ENCODE measurements at places on chromosomes 5 and 9.

- DNase-seq, result no peak
Observed at GRCh38 chr5:8981496-8981895, 564.4 kb downstream of the SEMA5A start.

- no peak for DNase-seq
Observed at GRCh38 chr5:123265551-123265950, 157.7 kb downstream of the CEP120 start.

DNA sequence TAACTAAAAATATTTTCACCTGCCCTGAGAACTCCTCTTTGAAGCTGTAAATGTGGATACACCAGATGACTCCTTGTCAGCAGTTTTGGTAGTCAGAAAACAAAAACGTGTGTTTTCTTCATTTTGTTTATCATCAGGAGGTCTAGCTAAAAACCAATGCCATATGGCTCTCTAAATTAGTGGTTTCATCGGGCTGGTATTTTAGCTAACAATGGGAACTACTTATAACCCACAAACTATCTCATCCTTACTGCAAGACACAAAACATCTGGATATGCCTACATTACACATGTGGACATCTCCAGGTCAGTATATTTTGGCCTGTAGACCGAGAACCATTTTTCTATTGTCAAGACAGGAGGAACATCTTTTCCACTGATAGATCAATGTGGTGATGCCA lies 56.2 kb downstream of the GAS1 start:
- DNase-seq, result no peak

GRCh38 chr5:135174315-135175096 lies 140.5 kb upstream of the PITX1 start:
- no peak for DNase-seq

DNA sequence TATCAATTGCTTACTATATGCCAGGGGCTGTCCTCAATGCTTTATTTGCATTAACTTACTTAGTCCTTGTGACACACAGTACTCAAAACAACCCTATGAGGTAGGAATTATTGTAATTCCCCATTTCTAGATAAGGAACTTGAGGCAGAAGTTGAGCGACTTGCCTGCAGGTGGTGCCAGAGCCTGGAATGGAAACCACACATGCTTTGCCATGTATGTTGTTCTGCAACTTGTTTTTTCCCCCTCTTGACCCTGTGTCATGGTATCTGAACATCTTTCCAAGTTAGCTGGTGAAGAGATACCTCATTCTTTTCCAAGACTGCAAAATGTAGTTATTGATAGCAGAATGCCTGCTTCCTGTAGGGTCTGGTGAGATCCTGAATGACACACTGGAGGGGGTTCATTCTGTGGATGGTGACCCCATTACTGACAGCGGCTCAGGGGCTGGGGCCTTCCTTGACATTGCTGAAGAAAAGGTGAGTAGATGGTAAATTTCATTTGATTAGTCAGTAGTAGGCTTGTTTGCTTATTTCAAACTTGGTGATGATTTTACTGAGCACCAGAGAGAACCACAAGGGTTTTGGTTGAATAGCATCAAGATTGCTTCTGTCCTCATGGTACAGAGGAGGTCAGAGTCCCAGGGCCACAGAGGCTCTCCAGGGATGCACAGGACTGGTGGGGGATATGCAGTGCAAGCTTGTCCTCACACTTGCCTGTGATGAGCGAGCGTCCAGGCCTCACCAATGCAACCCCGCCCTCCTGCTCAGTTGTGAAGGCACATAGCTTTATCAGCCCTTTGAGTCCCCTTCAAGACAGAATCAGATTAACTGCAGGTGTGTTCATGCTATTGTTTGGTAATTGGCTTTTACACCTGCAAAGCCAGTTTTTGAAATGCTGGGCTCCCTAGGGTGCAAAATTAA lies 57.0 kb downstream of the COL15A1 start:
- peak; percentile 31 for DNase-seq

GRCh38 chr9:35863583-35863982 lies 6.6 kb downstream of the OR13J1 start:
- no peak for DNase-seq

DNA sequence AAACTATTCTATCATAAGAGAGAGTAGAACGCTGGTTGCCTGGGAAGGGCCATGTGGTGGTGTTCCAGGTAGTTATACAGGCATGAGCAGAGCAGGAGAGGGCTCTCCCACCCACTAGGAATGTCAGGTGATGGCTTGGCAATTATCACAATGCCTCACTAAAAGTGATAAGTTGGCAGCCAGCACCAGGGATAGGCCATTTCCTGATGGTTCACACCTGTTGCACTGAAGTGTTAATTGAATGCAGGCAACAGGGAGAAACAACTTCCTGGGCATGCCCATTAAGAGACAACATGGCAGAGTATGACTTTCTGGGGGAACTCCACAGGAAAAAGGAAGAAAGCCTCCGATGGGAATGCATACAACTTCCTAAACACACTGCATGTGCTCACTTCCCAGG lies 593.2 kb downstream of the ELAVL2 start:
- DNase-seq, result no peak

GRCh38 chr5:107134931-107135330 lies 535.8 kb downstream of the EFNA5 start:
- DNase-seq, result no peak

- no peak for DNase-seq
Observed at GRCh38 chr5:168879929-168880328, 300.8 kb upstream of the PANK3 start.

DNA sequence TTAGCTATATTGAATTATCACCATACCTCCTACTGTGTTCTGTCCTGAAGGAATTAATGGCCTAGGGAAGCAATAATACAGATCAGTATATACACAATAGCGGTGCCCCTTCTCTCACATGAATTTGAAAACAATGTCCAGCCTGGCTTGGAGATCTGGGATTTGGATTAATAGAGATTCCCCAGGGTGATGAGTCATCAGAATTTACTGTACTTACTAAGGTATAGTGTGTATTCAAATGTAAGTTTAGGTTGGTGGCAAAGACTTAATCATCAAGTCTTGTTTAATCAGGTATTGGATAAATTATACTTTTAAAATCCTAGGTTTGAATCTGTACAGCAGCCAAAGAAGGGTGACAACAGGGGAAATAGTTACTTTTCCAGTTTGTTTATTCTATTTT lies 121.5 kb downstream of the FEM1C start:
- DNase-seq, result no peak

DNA sequence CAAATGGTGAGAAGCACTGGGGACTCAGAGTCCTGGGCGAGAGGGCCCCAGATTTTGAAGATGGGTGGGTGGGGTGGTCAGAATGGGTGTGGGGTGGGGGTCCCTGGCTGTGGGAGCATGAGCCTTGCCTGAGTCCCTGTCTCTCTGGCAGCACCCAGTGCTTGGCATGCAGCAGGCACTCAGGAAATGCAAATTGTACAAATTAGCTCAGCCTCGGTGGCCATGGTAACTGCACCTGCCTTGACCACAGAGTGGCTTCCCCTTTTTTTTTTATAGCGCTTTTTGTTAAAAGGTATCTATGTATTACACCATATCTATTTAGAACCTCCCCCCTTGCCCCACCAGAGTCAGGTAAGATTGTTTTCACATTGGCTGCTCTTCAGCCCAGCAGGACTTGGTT lies 19.2 kb upstream of the PITX1 start:
- DNase-seq, result no peak

DNA sequence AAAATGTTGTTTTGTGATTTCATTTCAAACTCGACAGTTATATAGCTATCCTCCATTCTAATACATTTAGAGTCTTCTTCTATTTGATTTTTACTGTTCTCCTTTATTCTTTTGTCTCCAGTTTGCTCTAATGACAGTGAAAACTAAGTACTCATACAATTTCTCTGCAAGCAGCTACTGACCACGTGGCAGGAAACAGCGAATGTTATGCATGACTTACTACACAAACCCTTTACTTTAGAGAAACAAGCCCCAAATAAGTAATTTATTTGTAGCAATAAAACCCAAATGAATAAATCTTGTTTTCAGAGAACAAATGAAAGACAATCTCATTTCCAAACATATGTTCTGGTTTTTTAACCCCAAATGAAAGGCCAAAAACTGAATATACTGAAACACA lies 41.9 kb downstream of the CDH6 start:
- no peak for DNase-seq

- DNase-seq, result no peak
Observed at GRCh38 chr5:169812786-169813185, 167.5 kb downstream of the INSYN2B start.

DNA sequence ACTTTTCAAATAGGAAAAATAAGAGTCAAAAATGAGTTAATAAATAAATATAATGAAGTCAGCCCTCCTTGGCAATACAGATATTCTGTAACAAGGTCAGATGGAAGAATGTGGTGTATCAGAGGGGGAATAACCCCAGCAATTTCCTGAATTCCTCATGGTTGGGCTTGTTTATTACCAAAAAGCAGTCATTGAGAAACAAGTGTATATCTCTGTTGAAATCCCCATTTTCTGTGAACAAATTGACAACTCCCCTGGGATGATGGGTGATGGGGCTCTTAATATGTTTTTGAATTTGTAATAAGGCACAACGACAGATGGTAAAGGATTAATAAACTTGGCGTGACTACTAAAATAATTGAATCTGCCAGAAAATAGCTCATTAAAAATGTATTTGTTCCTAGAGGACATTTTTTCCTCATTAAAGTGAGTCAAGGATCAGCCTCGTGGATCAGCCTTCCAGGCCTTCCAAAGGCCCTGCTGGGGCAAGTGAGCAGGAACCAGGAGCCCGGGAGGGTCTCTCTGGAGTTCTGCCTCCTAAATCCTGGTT lies 34.2 kb downstream of the THBS4 start:
- no peak for DNase-seq

DNA sequence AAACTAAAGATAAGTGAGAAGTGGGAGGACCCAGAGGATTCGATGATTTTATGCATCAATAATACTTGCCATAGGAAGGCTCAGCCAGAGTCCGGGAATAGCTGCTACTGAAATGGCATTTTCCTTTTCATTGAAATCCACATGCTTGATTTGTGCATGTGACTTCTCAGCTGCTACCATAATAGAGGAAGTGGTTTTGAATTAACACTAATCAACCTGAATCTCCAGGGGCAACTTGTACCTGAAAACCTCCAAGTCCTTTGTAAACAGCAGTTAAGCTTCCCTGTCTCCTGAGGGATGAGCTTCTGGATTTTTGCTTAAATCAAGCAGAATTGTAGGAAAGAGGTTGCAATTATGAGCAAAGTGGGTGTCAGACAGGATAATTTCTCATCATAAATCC lies 124.9 kb downstream of the PPP2R2B start:
- DNase-seq, result no peak

DNA sequence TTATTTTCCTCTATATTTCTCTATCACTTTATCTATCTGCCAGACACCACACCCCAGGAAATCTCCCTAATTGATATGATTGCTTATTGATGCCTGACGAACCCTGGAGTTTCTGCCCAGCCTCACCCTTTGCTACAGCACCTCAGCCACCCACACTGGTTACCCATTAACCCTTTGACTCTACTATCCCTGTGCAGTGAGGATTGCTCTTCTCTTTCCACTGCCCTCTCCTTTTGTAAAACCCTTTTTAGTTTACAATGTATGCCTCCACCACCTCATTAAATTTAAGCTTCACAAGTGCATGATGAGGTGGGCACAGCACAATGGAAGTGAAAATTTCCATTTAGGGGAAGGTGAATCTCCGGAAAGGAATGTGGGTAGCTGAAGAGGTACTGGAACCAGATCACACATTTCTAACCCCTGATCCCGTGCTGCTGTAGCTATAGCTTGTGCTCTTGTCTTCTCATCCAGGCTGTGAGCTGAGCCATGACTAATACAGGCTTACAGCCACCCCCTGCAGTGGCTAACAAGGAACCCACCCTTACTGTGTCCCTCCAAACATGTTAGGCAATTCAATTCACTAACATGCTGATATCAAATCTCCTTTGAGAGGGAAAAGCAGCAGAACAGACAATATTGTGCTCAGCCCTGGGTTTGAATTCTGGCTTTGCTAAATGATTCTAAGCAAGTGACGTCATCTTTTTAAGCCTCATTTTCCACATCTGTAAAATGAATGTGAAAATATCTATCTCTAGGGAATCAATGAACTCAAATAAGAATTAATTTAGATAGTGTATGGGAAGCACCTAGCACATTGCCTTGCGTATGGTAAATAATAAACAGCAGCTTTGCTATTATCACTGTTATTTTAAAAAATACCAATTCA lies 186.9 kb upstream of the TRIM32 start:
- no peak for DNase-seq

DNA sequence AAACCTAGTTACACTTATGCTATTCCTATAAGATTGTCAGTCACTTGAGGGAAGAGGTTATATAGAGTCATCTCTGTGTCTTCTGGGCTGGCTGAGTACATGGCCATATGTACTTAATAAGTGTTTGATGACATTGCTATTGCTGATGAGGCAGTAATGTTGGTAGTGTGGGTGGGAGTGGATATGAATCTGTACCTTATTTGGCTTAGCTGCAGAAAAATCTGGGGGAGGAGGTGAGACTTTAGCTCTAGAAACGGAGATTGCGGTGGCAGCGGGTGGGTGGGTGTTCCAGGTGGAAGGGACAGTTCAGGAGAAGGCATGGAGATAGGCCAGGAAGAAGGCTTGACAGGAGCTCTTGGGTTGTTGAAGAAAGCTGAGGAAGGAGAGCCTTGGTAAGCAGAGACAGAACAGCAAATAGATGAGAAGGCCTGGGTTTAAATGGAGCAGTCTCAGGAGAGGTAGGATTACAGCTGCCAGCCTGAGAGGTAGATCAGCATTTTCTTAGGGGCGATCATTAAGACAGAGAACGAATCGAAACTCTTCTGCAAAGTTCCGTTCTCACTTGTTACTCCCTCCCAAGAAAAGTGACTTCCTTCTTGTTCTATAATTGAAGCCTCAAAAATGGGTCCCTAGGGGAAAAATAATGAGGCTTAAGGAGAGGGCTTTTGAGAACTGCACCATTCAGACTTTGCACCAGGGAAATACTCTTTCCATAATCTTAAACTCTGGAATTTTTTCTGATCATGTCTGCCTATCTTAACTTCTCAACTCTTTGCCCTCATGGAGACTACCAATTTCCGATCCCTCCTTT lies 160.5 kb downstream of the UNC13B start:
- DNase-seq, result no peak

- no peak for DNase-seq
Observed at GRCh38 chr9:32581512-32582143, 8.7 kb upstream of the NDUFB6 start.

- no peak for DNase-seq
Observed at GRCh38 chr5:149838881-149839739, 105.5 kb downstream of the PDE6A start.

DNA sequence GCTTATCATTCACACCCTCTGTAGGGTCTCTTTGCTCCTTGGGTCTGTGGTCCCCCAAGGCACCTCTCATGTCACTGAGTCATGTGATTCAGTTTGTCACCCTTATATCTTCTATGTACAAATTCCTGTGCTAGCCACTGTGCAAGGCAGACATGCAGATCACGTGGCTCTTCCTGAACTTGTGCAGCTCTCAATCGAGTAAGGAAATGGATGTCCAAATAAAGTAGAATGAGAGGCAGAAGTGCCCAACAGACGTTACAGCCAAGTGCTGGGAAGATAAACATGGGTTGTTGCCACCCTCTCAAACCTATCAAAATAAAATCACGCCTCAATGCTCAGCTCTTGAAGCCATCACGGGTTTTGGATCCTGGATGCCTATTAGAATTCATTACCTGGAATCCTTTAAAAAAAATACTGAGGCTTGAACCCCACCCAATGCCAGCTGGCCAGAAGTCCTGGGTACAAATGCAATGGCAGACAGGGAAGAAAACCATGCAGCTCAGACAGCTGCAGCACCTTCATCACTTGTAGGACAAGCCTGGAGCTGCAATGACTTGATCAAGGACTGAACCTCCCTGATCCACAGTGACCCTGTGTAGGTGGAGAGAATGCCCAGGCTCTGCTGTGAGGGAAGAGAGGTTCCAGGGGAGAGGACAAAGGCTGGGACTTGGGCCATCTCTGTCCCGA lies 228.7 kb upstream of the DAP start:
- DNase-seq, result no peak

- no peak for DNase-seq
Observed at GRCh38 chr5:146703499-146703898, 175.1 kb downstream of the PPP2R2B start.

Data from stimulated activated CD4-positive, alpha-beta T cell treated with anti-CD3 and anti-CD28 coated beads, Interleukin-12 subunit alpha, Interleukin-12 subunit beta, amount 100 ng/mL, for 48 hours (primary cell).